T-helper 17 cell (primary cell): ENCODE measurements at places on chromosomes 2 and 18. TPM values are rescaled to one million over a fixed set of nuclear protein-coding genes. Genes with fewer than 3 reads are reported as not detected.

DNA sequence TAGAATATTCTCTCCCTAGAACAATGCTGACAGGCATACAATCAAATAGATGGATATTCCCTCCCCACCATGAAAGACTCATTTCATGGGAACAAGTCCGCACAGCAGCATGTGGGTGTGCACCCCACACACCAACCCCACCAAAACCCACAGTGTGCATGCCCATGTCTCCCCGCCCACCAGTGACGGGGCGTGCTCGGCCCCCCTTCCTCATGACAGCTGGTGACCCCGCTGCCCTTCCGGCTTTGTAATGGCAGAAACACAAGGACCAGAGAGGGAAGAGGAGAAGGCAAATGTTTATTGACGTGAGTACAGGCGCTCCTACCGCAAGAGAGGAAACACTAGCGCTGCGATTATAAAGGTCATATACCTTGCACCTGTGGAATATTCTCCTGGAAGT is 30.8 kb upstream of the ODC1 start:
- no peak overlapping the region for H3K4me3 ChIP-seq
- H3K27me3 ChIP-seq = peaks cover 12% of the 10 kb centered on the region
- no peak for DNase-seq
- no peak overlapping the region for H3K27ac ChIP-seq
- peaks cover 20% of the 10 kb centered on the region for H3K4me1 ChIP-seq

Gene IL18RAP
- total RNA-seq = 8.8 TPM

Gene TMEM169
- total RNA-seq = 2.2 TPM

Gene TLX2
- 0.16 TPM for total RNA-seq

Gene ARHGAP28
- not detected for total RNA-seq

Gene GAL3ST2
- total RNA-seq = 2.2 TPM

- no peak overlapping the region for H3K27ac ChIP-seq
- no peaks in the 10 kb centered on the region for H3K4me1 ChIP-seq
- no peak overlapping the region for H3K4me3 ChIP-seq
- H3K36me3 ChIP-seq = no peaks in the 10 kb centered on the region
- DNase-seq = no peak
These were observed 247.6 kb downstream of the SLC8A1 start for GRCh38 chr2:40204268-40204667.

- no peaks in the 10 kb centered on the region for H3K4me1 ChIP-seq
- no peak overlapping the region for H3K27ac ChIP-seq
- H3K4me3 ChIP-seq = no peak overlapping the region
- no peak for DNase-seq
These were observed 254.0 kb upstream of the FSIP2 start for GRCh38 chr2:185484602-185485001.
